ENCODE measurements at places on chromosomes 5 and 9. TPM values are rescaled to one million over a fixed set of nuclear protein-coding genes. Genes with fewer than 3 reads are reported as not detected.

The SLC9A3 gene
- polyA plus RNA-seq: 1.9 TPM

The CYLC2 gene
- polyA plus RNA-seq: 0.02 TPM

The WDR38 gene
- 0.30 TPM for polyA plus RNA-seq

The TAF11L11 gene
- 0.11 TPM for polyA plus RNA-seq

The ITGA1 gene
- 4.7 TPM for polyA plus RNA-seq

The SAXO1 gene
- 0.02 TPM for polyA plus RNA-seq

The PPP1R26 gene
- polyA plus RNA-seq: 4.1 TPM

The CENPK gene
- polyA plus RNA-seq: 23.1 TPM
